ENCODE measurements at places on chromosomes 1 and 21. TPM values are rescaled to one million over a fixed set of nuclear protein-coding genes. Genes with fewer than 3 reads are reported as not detected.

Gene TFF3
- total RNA-seq = not detected

Gene TLCD4
- total RNA-seq = 6.2 TPM

Gene FCGR3B
- not detected for total RNA-seq

Gene CTSS
- 3.1 TPM for total RNA-seq

DNA sequence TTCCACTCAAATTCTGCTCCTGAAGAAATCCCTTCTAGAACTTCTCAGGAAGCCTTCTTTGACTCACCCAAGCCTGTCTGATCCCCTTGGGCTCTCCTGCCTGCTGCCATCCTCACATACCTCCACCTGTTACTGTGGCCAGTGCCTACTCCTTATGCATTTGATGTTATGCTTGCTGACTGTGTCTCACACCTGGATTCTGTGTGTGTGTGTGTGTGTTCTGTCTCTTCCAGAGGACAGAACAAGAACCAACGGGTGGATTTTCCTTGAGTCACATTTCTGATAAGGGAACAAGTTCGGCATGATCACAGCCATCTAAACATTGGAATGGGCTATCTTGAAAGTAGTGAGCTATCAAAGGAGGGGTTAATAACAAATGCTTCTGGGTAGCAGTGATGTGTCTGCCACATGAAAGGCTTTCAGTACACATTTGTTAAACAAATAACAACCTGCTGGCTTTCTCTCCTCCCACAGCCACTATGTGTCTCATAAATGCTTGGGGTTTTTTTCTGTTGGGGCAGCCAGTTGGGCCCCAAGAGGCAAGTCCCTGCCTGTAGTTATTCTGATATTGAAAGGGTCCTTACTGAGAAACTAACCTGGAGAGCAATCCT lies 8.9 kb upstream of the GPR37L1 start:
- no peak for DNase-seq

GRCh38 chr1:3607703-3608065 lies 3.6 kb downstream of the MEGF6 start:
- no peak for DNase-seq

GRCh38 chr1:200314085-200314750 lies 95.6 kb downstream of the ZNF281 start:
- DNase-seq = no peak

DNA sequence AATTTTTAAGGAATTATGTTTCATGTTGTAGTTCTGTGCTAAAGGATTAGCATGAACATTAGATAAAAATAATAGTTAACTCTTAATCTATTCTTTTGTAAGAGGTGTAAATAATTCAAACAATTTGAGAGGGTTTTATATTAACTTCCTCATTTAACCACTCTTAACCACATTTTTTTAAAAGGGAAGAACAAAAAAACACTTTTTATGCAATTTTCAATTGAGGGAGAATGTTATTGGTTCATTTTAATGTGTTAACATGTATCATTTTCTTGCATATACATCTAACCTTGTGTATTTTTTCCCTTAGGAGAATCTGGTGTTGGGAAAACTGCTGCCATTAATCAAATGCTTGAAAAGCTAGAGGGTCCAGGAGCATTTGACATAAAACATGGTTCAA lies 169.0 kb downstream of the LBR start:
- DNase-seq = no peak

- no peak for DNase-seq
Measured at GRCh38 chr1:1561801-1562470, 12.7 kb downstream of the SSU72 start.

- DNase-seq = no peak
Measured at GRCh38 chr21:16088056-16088455, 358.3 kb downstream of the USP25 start.

- DNase-seq = no peak
Measured at GRCh38 chr21:17708522-17709265, 96.0 kb upstream of the BTG3 start.

DNA sequence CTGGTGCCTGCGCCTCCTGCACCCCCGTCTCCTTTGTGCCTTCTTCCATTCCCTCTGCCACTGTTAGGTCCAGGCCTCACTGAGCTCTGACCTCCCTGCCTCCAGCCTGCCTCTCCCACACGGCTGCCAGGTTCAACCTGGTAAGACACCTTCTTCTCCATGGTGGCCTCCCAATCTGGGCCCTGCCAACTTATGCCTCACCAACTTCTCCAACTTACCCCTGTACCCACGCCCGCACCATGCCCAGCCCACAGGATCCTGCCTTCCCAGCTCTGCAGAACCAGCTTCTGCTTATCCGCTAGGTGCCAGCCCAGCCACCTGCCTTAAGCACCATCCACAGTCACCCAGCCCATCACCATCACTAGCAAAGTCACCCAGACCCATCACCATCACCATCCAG lies 37.2 kb downstream of the PDE9A start:
- DNase-seq = no peak

DNA sequence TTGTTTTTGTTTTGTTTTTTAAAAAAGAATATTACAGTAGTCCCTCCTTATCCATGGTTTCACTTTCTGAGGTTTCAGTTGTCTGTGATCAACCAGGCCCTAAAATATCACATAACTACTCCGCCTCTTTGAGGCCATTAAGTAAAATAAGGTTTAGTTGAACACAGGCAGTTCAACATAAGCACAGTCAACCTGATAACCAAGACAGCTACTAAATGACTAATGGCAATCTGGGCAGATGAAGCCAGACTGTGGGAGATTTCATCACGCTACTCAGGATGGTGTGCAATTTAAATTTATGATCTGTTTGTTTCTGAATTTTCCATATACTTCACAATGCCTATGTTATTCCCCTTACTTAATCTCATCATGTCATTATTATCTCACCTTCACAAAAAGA lies 30.1 kb downstream of the LDLRAD1 start:
- no peak for DNase-seq

DNA sequence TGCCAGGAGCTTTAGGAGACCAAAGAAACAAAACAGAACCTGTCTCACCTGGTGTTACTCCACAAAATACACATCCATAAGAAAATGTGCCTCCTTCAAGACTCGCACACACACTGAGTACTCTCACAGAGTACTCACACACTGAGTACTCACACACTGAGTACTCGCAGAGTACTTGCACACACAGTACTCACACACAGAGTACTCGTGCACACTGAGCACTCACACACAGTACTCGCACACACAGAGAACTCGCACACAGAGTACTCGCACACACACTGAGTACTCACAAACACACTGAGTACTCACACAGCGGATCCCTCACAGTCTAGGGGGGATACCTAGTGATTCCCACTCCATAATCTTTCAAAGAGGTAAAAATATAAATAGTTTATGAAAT lies 40.3 kb downstream of the PCSK9 start:
- no peak for DNase-seq

DNA sequence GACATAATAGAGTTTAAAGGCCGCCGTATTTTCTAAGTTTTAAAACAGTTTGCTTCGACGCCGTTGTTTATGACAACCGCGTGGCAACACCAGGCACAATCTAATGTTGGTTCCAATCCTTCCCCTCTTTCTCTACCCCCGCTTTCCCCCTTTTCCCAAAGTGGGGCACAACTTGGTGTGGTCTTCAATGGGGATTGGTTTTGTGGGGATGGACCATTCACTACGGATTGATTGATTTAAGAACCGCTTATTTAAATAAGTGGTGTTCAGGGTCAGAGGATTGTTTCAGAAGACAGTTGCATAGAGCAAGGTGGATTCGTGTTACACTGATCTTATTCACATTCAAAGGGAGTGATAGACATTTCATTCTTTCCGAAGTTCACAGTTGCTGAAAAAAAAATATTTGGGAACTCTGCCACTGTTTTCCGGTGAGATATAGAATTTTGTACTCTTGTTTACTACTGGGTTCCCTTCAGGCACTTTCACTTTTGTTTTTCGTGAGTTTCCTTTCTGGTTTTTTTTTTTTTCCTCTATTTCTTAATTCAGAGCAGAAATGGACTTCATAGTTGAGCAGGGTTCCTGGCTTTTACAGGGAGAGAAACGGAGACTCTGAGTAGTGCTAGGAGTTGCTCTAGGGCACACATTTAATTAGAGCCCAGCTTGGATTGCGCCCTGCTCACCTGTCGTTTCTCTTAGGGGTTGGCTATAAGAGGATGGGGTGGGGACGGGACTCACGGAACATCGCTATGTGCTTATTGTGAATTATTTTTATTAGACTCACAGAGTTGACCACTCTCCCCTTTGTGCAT lies 79.6 kb upstream of the AK4 start:
- DNase-seq = no peak

DNA sequence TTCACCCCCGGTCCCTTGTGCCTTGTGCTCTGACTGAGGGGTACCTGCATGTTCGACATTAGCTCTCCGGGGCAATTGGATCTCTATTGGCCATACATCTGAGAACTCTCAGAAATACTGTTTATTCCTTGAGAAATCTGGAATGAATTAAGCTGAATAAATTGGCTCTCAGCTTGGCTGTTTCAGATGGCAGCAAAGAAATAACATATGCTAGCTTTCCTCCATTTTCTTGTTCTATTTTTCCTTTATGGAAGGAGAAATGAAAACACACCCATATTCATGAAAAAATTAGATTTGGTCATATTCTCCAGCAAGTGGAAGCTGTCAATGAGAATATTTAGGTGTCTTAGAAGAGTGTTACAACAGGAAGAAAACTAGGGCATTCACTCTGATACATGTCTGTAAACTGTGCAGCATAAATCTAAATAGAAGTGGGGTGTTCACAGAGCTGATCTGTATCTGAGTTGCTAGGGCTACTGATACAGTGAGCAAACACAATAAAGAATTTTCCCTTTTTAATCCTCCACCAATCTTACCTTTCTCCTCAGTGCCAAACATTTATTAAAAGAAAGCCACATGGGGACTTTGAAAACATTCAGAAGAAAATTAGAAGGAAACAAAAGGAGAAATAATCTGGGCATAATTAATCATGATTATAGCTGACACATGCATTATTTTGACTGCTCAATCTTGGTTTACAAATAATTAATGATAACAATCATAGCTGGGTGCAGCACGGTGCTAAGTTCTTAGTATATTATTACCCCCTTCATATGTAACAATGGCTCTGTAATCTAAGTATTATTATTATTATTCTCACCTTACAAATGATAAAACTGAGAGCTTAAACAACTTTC lies 671.9 kb upstream of the USP24 start:
- DNase-seq = no peak

DNA sequence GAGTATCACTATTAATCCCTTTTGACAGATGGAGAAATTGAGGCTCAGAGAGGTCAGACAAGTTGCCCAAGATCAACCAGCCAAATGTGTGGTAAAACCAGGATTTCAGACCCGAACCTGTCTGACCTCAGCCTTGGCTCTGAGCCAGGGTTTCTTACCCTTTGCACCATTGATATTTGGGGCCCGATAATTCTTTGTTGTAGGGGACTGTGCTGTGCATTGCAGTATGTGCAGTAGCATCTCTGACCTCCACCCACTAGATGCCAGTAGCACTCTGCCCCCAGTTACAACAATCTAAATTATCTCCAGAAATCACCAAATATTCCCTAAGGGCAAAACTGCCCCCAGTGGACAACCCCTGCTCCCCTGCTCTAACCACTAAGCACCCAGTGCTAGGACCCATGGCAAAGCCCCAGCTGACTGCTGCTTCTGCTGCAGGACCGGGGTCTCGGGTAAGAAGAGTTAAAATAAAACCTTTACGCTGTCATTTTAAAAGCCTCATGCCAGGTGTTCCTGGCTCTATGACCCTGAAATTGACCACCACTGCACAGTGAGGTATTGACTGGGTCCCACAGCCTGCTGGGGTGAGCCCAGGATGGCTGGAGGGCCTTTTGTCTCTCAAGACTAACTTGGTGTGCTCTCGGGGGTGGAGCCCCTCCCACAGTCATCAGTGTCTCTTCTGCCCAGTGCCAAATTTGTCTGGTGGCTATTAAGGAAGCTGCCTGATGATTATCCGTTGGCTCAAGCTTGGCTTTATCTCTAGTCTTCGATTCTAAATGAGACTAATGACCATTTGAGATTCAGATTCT lies 5.6 kb upstream of the MAN1C1 start:
- DNase-seq = no peak

DNA sequence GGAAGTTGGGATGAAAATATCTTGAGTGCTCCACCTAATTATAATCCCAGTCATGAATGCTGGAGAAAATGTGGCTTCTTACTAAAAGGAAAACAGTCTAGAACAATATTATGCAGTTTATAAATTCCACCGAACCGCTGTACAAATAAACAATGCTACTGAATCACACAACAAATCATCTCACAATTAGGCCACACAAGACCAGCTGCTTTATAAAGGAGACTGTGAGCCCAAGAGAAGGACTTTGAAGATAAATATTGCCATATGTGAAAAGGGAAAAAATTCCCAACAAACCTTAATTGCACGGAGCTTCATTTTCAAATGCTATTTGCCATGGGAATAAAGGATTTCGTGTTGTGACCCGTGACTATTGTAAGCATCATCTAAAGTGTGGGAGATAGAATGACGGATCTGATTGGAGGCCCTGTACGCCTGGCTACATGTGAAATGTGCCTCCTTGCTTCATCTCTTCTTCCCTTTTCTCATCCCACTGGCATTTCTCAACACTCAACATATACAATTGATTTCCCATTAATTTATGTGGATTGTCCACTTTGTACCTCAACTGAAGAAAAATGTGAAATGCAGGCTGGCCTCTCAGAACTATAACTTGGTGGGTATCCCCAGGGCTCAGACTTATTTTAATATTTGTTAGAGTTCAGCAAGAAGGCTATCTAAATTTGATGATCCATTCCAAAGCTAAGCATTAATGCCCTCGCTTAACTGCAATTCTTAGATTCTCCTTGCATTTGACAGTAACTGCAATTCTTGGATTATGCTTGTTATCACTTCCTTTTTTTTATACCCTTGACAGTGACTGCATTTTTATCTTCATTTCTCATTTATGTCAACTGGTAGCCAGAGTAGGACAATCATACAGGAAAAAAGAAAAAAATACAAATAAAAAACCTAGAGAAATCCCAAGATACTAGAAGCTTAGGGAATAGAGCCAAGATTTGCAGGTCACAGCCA lies 122.3 kb downstream of the TGFB2 start:
- no peak for DNase-seq

GRCh38 chr1:182725259-182726255 lies 41.2 kb upstream of the RGS8 start:
- DNase-seq = no peak

- no peak for DNase-seq
Measured at GRCh38 chr1:1212780-1213344, 1.1 kb downstream of the TNFRSF4 start.
